HFFc6 (cell line): ENCODE measurements at places on chromosomes 3 and 15.

- DNase-seq = no peak
Measured at GRCh38 chr3:38626171-38626570, 23.3 kb downstream of the SCN5A start.

DNA sequence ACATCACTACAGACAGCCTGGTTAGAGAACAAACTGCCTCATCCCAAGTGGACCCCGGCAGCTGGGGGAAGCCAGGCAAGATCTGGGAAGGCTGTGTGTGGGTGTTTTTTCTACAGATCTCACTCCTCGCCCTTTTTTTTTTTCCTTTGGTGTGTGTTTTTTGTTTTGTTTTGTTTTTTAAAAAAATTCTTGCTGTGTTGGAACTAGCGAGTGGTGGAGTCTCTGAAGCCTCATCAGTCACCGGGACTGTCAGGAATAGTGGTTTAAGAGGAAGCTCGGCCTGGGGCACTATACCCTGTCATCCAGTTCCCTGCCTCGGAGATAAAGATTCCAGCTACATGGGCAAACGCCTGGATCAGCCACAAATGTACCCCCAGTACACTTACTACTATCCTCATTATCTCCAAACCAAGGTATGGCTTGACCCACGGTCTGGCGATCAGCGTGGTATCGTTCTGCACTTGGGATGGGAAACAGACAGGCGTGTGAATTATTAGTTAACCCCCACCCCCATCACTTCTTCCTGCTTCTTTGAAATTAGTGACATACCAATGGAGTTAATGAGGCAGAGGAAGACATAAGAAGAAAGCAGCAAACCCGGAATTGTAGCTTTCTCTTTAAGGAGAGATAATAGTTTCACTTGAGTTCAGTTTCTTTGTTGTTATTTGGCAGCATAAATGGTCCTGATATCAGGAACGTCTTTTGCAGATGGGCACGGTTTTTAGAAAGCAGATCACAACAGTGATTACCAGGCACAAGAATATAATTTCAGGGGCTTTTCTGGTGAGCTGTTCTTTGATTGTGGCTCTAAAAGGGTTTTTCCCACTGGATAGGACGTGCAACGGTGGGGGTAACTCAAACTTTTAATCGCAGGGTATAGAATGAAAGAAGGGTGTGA is 722 bp downstream of the RBMS3 start:
- peak; percentile 41 for DNase-seq

GRCh38 chr3:53817211-53817610 is 29.0 kb downstream of the CHDH start:
- DNase-seq = no peak

GRCh38 chr15:67967871-67968431 is 86.2 kb upstream of the PIAS1 start:
- peak; percentile 45 for DNase-seq

GRCh38 chr3:170717410-170718402 is 131.8 kb upstream of the SLC7A14 start:
- DNase-seq = no peak

DNA sequence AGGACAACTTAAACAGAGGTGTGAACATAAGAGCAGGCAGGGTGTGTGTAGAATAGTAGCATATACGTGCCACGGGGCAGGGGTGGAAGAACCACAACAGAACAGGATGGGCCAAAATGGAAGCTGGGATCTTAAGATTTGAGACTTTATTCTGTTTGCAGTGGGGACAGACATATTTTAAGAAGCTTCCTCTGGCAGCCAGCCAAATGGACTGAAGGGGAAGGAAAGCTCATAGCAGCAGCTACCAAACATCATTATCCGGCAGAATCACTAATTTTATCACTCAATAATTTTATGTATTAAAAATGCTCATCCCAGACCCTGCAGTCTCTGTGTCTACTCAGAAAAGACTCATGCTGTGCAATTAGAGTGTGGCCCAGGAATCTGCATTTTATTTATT is 130.9 kb upstream of the CTDSPL start:
- no peak for DNase-seq

- DNase-seq = no peak
Measured at GRCh38 chr3:195448205-195448875, 5.5 kb upstream of the ACAP2 start.

GRCh38 chr3:147413686-147414389 is 4.7 kb downstream of the ZIC1 start:
- no peak for DNase-seq

- DNase-seq = no peak
Measured at GRCh38 chr3:127585163-127585812, 5.2 kb downstream of the TPRA1 start.

- DNase-seq = peak; percentile 33
Measured at GRCh38 chr15:90482124-90483011, 47.4 kb upstream of the CRTC3 start.

GRCh38 chr3:194306771-194307640 is 44.1 kb downstream of the CPN2 start:
- DNase-seq = no peak

DNA sequence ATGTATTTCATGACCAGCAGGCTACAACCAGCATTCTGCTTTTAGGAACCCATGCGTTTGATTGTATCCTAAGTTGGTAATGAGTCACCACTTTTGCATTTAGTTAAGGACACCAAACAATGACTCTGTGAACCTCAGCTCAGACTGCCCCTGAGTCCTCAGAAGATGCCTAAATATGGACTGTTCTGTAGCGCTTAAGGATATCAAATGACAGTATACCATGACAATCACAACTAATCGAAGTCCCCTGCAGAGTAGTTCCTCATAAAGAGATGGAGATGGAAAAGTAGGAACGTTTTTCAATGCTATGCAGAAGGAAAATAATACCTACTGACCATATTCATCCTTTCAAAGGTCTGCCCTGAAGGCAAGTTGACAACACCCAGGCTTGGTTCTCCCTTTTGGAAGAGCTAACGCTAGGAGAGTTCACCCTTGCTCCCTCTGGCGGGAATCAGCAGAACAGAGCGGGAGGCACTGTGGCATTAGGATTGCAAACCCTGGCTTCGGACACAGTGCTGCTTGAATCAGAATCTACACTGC is 508.6 kb downstream of the FHIT start:
- peak; percentile 53 for DNase-seq

GRCh38 chr15:89494031-89494430 is 2.4 kb downstream of the RHCG start:
- DNase-seq = no peak

- DNase-seq = no peak
Measured at GRCh38 chr3:63972987-63973386, 50.3 kb downstream of the PSMD6 start.
